ENCODE measurements at places on chromosomes 2 and 18.

DNA sequence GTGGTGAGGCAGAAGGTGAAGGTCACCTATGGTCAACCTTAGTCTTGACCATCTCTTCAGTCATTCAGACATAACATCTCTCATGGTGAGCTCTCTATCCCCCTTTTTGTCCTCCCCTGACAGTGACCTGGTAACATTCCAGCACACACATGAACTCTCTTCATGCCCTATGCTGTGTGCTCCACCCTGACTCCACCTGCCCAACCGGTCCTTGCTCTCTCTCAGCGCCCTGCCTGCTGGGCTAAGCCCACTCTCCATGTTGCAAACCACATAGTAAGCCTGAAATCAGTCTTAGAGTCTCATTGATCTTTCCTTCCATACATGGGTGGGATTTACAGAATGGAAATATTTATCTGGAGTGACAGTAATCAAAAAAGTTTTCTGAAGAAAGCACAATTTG is 52.8 kb downstream of the MARCO start:
- no peak for DNase-seq

DNA sequence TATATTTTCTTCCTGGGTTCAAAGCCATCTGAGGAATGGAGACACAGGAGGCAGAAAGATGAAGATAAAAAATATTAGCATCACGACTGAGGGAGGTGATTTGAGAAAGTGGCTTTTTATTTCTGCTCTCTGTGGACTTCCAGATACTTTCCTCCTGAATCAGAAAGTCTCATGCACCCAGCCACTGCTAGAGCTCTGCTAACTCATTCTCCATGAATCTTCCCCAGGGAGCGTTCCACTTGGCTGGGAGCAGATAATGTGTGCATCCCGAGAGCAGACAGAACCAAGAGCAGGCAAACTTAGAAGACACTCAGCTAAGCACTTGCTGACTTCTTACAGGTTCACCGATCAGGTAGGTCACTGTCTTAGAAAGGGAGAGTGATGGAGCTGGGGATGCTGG is 264.1 kb upstream of the THUMPD2 start:
- no peak for DNase-seq

DNA sequence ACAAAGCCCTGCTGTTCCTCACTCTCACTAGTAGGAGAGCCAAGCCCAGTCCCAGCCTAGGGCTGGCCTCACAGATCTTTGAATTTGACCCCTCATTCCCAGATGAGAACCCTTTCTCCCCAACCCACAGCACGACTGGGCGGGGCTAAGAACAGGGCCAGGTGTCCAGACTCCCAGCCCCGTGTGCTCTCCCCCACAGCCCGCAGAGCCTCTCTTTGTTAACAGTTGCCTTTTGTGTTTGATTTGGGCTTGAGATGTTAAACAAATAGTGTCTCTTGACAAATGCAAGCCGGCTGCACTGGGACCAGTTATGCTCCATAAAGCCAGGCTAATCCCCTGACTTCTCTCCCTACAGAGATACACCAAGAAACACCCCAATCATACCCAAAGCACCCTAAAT is 4.7 kb upstream of the KCNK3 start:
- DNase-seq = no peak

DNA sequence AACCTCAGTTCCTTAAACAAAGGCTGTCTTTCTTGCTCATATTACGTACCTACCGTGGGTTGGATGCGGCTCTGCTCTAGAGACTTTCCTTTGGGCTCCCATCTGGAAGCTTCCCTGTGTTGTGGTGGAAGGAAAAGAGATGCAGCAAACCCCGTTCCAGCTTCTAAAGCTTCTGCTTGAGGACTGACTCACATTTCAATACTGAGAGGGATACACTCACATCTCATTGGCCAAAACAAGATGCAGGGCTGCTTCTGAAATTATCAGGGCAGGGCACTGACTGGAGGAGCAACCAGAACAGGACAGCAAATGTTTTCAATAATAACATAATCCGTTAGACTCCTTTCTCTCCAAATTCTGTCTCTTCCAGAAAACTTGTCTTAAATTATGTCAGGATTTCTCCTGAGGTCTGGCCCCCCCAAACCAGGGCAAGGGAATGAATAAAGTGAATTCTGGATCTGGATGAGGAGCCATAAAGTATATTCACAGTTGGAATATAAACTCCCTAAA is 4.5 kb upstream of the MYO5B start:
- DNase-seq = no peak

DNA sequence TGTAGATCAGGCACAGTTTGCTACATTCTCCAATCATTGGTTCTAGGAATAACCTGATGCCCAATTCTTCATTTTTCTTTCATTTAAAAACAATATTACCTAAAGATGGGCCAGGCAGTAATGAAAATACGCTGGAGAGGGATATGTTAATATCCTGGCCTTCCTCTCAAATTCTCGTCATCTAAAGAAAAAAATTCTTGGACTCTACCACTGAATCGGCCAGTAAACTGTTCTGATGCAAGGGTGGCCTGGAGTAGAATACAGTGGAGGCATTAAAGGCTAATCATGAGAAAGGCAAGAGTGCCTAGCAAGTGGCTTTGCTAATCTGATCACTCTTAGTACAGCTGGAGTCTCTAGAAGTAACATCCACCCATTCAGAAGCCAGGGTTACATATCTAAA is 157.7 kb downstream of the ANTXR1 start:
- DNase-seq = no peak

DNA sequence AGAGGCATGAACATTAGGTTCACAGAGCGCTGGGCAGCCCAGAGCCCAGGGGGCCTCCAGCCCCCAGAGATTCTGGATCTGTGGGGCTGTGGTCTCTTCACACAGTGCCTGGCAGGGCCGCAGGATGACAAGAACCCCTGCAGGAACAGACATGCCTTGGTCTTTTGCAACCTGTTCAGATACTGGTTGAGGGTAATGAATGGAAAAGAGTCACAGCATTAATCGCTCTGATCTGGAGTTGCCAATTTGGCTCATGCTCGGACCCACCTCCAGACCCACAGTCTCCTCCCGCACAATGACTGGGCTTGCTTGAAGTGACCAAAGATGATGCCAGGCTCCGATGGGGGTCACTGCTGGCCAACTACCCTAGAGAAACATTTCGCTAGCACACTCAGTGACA is 229.4 kb upstream of the SMAD2 start:
- DNase-seq = no peak

DNA sequence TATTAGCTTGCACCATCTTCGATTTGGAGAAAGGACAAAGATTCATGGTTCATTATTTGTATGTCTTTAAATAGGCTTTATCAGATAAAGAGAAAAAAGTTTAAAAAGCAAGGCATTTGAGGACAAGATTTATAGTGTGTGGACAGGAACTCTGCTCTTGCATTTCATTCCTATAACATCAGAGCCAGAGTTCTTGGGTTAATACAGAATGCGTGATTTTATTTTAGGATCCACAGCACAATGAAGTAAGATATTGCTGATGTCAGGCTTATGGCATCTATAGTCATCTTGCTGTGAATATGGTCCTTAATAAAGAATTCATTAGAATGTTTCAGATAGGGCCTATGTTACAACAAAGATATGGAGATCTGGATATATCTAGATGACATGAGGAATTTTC is 19.7 kb downstream of the RASGRP3 start:
- no peak for DNase-seq

DNA sequence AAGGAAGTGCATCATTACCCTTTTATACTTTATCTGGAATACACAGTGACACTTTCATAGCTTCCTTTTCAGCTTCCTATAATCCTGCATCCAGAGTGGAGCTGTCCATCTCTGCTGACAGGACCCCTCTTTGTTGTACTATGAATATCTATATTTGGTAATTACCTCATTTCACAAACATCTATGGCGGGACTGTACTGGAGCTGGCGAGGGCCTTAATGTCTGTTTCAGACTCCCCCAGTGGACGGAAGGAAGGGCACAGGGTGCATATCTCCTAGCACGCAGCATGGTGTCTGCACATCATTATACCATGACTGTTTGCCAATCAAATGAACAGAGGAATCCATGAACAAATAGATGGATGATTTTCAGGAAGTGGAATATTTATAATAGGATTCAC is 142.3 kb downstream of the SOX11 start:
- no peak for DNase-seq

- DNase-seq = no peak
Measured at GRCh38 chr18:24300703-24301102, 96.9 kb downstream of the OSBPL1A start.

DNA sequence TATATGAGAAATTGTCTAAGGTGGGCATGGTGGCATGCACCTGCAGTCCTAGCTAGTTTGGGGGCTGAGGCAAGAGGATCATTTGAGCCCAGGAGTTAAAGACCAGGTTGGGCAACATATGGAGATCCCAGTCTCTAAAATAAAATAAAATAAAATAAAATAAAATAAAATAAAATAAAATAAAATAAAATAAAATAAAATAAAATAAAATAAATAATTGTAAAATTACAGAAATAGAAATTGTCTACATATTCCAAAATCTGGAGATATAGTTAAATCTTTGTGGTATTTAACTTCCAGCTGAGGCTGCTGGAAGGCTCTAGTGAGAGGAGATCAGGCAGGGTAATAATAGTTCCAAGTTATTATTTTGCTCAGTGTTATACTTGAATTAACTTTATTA is 1432.1 kb upstream of the CDH2 start:
- DNase-seq = no peak

- no peak for DNase-seq
Measured at GRCh38 chr18:13501891-13502290, 224.5 kb downstream of the FAM210A start.

Data from NCI-H460 (cell line).